ENCODE measurements at places on chromosomes 6 and 20.

DNA sequence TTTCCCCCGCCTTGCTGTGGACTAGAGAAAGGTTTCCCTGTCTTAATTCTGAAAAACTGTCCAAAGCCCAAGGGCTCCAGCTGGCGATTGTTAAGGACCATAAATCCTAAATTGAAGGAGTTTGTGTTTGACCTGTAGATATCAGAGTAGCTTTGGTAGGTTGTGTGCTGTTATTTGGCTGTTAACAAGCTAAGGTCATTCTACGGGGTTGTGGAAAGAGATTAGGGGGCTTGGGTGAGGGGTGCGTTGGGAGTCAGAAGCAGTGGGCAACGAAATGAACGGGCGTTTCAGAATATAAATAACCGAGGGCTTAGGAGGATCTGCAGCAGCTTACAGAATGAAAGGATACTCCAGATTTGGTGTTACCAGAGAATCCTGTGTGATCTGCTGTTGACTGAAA, 32.6 kb upstream of the BTN3A2 start:
- DNase-seq: no peak

DNA sequence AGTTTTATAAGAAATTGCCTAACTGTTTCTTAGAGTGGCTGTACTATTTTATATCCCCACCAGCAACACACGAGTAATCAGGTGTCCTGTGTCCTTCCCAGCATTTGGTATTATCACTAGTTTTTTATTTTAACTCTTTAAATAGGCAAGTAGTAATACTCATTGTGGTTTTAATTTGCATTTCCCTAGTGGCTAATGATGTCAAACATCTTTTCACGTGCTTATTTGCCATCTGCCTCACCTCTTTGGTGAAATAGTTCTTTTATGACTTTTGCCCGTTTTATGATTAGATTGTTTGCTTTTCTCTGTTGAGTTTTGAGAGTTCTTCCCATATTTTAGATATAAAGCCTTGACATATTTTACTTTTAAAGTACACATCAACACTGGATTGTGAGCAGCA, 57.8 kb downstream of the GCLC start:
- DNase-seq: no peak

- no peak for DNase-seq
Measured at GRCh38 chr20:44914924-44915323, 5.1 kb downstream of the PABPC1L start.

- no peak for DNase-seq
Measured at GRCh38 chr6:67896476-67896875, 738.6 kb upstream of the ADGRB3 start.

DNA sequence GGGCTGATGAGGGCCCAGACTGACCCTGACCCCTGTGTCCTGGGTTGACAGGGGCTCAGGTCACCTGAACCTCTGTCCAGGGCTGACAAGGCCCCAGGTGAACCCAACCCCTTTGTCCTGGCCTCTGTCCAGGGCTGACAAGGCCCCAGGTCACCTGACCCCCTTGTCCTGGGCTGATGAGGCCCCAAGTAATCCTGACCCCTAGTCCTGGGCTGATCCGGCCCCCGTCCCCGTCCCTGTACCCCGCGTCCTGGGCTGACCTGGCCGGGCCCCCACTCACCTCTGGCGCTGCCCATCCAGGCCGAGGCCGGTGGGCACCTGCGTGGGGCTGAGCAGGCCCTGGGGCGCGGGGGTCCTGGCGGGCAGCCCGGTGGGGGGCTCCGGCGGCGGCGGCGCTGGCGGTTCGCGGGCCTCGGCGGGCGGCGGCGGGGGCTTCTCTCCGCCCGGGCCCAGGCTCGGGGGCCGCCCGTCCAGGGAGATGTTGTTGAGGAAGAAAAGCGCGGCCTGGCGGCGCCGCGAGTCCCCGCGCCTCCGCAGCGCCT, 379 bp downstream of the CABLES2 start:
- no peak for DNase-seq

DNA sequence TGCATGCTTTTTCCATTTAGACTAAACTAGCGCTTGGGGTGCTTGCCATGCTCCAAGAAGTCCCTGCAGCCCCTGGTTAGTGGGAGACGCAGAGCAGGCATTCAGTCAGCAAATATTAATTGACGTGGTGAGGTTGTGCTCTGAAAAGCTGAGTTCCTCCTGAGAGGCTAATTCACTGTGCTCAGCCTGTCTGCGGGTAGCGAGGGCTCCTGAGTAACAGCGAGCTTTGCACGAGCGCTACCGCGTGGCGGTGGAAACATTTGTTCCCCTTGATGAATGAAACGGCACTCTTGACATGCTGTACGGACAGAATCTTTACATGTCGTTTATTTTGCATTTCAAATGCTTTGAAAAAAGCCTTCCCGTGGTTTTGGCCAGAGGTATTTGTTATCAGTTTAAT, 170.6 kb upstream of the AGPAT4 start:
- no peak for DNase-seq

GRCh38 chr6:67888546-67888885, 746.6 kb upstream of the ADGRB3 start:
- no peak for DNase-seq

DNA sequence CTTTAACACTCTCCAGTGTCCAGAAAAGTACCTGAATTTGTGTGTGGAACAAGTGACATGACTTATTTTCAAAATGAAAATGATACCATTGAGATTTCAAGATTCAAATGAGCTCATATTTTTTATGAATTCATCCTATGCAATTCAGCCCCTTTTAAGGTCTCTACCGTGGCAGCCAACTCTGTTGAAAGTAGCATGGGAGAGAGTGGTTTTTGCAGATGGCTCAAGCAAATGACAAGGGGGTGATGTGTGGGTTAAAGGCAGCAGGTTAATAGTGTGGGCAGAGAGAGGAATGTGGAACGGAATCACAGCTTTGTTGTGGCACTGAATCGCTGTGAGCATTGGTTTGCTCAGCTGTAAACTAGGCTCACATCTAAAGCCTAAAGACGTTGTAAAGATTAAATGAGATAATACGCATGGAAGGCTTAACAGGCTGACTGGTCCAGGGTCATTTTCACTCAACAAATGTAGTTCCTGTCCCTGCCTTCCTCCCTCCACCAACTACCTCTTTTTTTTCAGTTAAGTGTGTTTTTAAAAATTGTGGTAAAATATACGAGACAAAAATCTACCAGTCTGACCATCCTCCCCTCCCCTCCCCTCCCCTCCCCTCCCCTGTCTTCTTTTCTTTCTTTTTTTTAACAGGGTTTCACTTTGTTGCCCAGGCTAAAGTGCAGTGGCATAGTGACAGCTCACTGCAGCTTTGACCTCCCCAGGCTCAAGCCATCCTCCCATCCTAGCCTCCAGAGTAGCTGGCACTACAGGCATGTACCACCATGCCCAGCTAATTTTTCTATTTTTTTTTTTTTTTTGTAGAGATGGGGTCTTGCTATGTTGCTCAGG, 114.7 kb upstream of the ZNF217 start:
- DNase-seq: no peak

DNA sequence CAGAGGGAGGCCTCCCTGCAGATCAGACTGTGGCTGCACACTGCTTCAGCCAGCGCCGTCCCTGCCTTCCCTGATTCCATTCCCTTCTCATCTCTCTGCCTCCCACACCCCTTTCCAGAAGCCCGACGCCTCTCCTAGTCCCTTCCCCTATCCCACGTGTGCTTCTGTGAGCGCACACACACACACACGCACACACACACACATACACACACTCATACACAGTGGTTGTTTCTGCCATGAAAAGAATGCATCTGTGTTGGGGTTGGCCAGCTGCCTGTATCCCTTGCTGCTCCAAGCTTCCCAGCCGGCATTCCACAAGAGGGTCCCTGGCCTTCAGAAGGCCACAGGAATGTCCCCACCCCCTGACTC, 51.7 kb downstream of the MOCS1 start:
- DNase-seq: peak; percentile 88

DNA sequence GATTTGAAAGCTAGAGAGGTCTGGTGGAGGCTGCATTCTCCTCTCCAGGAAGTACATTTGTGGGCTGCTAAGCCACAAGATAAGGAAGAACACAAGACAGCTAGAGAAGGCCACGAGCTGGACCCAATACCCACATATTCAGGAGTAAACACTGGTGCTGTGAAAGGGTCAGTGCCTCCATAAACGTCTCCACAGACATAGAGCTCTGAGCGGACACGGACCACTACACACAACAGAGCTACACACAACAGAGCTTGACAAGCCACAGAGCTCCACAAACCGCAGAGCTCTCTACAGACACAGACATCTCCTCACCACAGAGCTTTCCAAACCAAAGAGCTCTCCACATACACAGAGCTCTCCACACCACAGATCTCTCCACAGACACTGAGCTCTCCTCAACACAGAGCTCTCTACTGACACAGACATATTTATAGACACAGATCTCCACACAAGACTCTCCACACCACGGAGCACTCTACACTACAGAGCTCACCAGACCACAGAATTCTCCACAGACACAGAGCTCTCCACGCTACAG, 51.9 kb downstream of the ERMARD start:
- no peak for DNase-seq
